ENCODE measurements at places on chromosomes 2 and 18. TPM values are rescaled to one million over a fixed set of nuclear protein-coding genes. Genes with fewer than 3 reads are reported as not detected.

The LTBP1 gene
- total RNA-seq: 0.04 TPM

The SPDYA gene
- total RNA-seq: 3.3 TPM

- peak; percentile 23 for ATAC-seq
- H3K4me1 ChIP-seq: no peaks in the 10 kb centered on the region
- H3K36me3 ChIP-seq: no peaks in the 10 kb centered on the region
- no peaks in the 10 kb centered on the region for H3K27me3 ChIP-seq
These were observed 188.6 kb downstream of the TMEM182 start for GRCh38 chr2:102950371-102950946.

- no peak overlapping the region for H3K27ac ChIP-seq
- no peak for ATAC-seq
- no peak overlapping the region for H3K4me3 ChIP-seq
- H3K4me1 ChIP-seq: no peaks in the 10 kb centered on the region
These were observed 825 bp downstream of the GRB14 start for GRCh38 chr2:164620457-164620856.

DNA sequence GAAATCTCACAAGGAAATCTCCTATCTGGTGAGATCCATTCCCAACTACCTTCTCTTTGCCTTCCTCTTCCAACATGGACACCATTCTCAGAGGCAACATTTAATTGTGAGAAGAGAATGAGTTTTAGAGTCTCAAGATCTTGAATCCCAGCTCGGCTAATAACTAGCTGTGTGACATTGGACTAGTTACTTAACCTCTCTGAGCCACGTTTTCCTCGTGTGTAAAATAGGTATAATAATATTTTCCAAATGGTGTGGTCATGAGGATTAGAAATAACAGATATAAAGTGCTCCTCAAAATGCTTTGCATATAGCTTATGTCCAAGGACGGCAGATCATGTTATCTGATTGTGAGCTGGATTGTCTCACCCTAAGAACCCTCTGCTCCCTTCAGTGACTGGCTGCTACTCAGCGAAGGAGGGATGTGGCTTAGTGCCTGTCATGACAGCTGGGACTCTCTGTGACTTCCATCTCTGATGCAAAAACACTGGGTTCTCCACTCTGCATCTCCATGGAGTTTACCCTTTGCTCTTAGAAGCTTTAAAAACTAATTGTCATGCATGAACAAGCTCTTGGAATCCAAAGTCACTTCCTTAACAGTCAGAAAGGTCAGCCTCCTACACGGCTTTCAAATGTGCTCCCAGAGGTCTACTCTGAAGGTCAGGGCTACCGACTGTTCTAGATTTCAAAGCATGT lies 38.4 kb upstream of the MRPL19 start:
- H3K27ac ChIP-seq: no peak overlapping the region
- H3K4me3 ChIP-seq: no peak overlapping the region
- peaks cover 65% of the 10 kb centered on the region for H3K27me3 ChIP-seq
- ATAC-seq: no peak

GRCh38 chr2:215904101-215904500 lies 109.2 kb downstream of the MREG start:
- ATAC-seq: no peak
- H3K27ac ChIP-seq: no peak overlapping the region
- no peak overlapping the region for H3K4me3 ChIP-seq
- peaks cover 25% of the 10 kb centered on the region for H3K27me3 ChIP-seq
- no peaks in the 10 kb centered on the region for H3K4me1 ChIP-seq
